DMS 273 treated with DMSO at 0.1 percent for 48 hours (cell line): ENCODE measurements at places on chromosomes 13 and 19.

GRCh38 chr19:14450168-14450874 is 17.2 kb downstream of the PKN1 start:
- no peak for DNase-seq

GRCh38 chr19:4123615-4124568 is at the start of gene MAP2K2:
TSS of gene MAP2K2 (minus strand) at chr19:4124122. CDS start at chr19:4123875, 247 bp downstream.
- DNase-seq: peak; percentile 81

GRCh38 chr13:72431981-72432682 is 295.3 kb downstream of the MZT1 start:
- DNase-seq: no peak

- DNase-seq: no peak
Measured at GRCh38 chr19:29385191-29385795, 140.5 kb upstream of the VSTM2B start.

GRCh38 chr19:2168619-2169424 is 5.1 kb downstream of the DOT1L start:
- no peak for DNase-seq

DNA sequence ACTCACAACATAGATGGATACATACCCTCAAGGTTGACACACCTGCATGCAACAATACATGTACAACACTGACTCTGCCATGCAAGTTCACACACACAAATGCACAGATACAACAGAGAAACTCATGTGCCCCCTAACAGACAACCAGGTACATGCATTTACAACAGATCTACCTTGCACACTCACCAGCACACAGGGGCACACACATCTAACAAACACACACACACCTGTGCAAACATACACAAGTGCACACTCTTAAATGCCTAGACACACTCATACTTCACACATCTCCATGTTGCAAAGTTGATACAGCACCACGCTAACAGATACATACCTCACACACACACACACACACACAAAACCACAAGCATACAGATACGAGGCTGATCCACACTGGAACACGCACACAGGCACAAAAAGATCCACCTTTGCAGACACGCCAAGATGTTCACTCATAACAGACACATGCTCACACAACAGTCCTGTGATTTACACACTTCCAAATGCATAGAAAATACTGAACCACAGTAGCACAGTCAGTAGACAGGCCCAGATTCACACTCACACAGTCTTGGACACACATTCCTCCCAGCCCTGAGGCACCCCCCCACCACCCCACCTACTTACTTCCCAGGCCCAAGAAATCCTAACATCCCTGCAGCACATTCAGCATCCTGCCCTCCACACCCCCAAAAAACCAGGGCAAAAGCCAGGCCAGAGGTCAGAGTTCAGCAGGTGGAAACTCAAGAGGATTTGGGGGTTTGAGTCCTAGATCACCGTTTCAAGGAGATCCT is 1.4 kb downstream of the LRFN1 start:
- no peak for DNase-seq
